ENCODE measurements at places on chromosomes 5 and 9.

DNA sequence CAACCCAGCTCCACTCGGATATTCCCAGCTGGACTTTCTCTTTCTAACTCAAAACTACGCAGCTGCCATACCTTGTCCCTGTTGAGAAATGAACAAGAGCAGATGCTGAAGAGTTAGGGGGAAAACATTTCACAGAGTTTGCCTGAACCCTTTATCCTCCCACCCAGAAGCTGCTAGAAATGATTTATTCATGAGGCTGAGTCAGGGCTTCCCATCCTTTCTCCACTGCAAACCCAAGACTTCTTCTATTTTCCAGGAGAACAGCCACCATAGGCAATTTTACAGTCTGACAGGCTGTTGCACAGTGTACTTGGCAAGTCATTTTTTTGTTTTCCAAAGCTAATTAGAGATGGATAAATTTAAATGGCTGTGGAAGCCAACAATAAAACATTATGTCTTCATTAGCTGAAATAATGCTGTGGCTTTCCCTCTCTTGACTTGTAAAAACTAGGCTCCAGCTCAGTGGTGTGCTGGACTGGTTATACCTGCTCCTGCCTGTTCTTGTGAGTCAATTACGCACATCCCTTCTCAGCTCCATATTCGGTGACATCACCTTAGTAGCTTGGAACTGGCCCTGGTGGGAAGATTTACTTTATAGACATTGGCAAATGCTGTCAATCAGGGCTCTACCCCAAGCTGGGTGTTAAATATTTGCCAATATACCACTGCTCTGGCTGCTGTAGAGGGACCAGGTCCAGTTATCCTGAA, 71.9 kb downstream of the KIF4B start:
- H3K4me3 ChIP-seq = no peak overlapping the region
- H3K27ac ChIP-seq = no peak overlapping the region
- DNase-seq = no peak
- H3K4me1 ChIP-seq = no peaks in the 10 kb centered on the region

GRCh38 chr9:88605512-88606362, 70.8 kb downstream of the NXNL2 start:
- H3K4me3 ChIP-seq = no peak overlapping the region
- DNase-seq = no peak
- peaks cover 6% of the 10 kb centered on the region for H3K4me1 ChIP-seq
- H3K27me3 ChIP-seq = no peaks in the 10 kb centered on the region

GRCh38 chr5:97943036-97943435, 760.0 kb upstream of the RIOK2 start:
- DNase-seq = no peak
- no peaks in the 10 kb centered on the region for H3K27me3 ChIP-seq
- H3K4me1 ChIP-seq = no peaks in the 10 kb centered on the region
- H3K4me3 ChIP-seq = no peak overlapping the region

- H3K27ac ChIP-seq = no peak overlapping the region
- H3K4me3 ChIP-seq = no peak overlapping the region
- no peaks in the 10 kb centered on the region for H3K36me3 ChIP-seq
- no peaks in the 10 kb centered on the region for H3K4me1 ChIP-seq
- DNase-seq = no peak
- H3K27me3 ChIP-seq = no peaks in the 10 kb centered on the region
Observed at GRCh38 chr5:6788956-6789649, 75.9 kb downstream of the TENT4A start.

- H3K36me3 ChIP-seq = no peaks in the 10 kb centered on the region
- H3K4me3 ChIP-seq = no peak overlapping the region
- DNase-seq = no peak
- no peaks in the 10 kb centered on the region for H3K4me1 ChIP-seq
Observed at GRCh38 chr5:100827481-100827889, 75.6 kb downstream of the ST8SIA4 start.

GRCh38 chr5:90037646-90038045, 371.9 kb downstream of the CETN3 start:
- H3K36me3 ChIP-seq = no peaks in the 10 kb centered on the region
- H3K27ac ChIP-seq = no peak overlapping the region
- H3K27me3 ChIP-seq = no peaks in the 10 kb centered on the region
- no peak for DNase-seq
- H3K4me1 ChIP-seq = no peaks in the 10 kb centered on the region
- H3K4me3 ChIP-seq = no peak overlapping the region

DNA sequence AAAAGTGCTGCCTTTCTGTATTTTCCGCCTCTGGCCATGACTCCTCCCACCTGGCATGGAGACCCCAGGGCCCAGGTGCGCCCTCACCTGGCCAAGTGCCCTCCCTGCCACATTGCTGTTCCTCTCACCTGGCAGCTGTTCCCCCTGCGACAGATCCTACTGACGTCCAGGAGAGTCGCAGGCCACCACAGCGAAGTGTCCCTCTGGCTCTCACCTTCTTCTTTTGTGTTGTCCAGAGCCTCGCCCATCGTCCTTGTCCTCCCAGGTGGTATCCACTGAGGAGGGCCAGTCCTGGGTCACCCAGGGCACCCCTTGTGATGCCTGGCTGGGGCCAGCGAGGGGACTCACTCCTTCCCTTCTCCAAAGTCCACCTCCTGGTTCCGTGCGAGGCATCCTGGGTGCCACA, 2.6 kb downstream of the NKD2 start:
- H3K36me3 ChIP-seq = no peaks in the 10 kb centered on the region
- H3K4me3 ChIP-seq = no peak overlapping the region
- H3K4me1 ChIP-seq = no peaks in the 10 kb centered on the region
- H3K27ac ChIP-seq = no peak overlapping the region
- peak; percentile 78 for DNase-seq

DNA sequence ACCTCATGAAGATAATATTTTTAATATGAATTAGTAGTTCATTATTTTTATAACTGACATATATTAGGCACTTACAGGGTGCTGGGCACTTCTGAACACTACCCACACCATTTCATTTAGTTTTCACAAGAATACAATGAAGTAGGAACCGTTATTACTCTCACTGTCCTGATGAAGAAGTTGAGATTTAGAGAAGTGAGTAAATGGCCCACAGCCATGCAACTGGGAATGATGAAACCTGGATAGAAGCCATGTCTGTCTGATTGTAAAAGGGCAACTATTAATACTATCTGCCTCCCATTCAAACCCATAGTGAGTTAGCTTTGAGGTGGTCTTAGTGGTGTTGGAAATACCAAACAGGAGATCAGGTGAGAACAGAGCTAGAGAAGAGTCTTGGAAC, 29.6 kb upstream of the OTULINL start:
- H3K27ac ChIP-seq = no peak overlapping the region
- no peaks in the 10 kb centered on the region for H3K4me1 ChIP-seq
- H3K4me3 ChIP-seq = no peak overlapping the region
- no peaks in the 10 kb centered on the region for H3K36me3 ChIP-seq
- DNase-seq = no peak

DNA sequence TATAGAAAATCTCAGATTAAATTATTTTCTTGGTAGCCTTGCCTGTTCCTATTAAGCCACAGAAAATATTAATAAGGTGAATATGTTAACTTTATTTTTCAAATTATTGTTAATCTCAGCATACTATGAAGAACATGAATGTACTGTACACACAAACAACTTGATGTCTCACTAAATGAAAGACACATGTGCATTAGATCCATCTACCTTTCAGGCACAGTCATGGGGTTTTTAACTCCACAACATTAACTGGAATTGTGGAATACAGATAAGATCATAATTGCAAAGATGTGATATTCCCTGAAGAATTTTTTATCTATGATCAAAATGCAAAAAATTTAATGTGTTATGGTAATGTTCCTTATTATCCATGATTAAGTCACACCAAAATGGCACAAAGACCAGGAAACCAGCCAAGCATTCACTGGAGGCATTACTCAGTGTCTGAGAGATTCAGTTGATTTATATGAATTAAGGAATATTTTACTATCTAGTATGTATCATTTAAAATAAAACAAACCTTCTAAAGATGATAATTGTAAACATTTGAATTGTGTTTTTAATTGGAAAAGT, 150.0 kb upstream of the VCAN start:
- no peak overlapping the region for H3K4me3 ChIP-seq
- H3K4me1 ChIP-seq = peaks cover 6% of the 10 kb centered on the region
- H3K27ac ChIP-seq = peak overlapping the region; percentile 76

DNA sequence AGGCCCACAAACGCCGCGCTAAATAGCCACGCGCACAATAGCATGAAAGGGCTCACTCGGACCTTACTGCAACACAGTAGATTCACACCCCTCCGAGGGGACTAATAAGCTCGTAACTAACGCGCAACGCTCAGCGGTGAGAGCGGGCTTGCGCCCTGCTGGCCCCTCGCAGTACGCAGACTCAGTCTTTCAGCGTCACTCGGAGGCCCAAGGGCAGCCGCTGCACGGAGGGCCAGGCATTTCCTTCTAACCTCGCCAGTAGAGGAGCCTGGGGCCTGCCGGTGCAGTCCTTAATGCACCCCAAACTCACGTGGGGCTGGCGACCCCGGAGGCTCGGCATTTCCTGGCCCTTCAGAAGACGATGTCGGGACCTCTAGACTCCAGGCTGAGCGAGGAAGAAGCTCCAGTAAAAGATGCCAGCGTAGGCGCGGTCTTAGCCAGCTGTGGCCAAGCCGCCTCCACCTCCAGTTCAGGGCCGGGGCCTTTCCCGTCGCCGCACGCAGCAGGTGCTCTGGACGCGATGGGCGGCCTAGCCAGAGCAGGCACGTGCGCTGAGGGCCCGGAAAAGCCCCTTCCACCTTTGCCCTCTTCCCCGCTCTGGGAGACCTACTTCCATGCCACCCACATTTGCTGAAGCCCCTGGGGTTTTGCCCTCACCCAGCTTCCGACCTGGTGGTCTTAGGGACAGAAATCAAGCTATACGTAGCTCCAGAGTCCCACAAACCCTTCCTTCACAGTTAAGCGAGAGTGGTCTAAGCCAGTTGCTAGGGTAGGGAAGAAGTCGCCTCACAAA, 38.3 kb upstream of the TIFAB start:
- no peaks in the 10 kb centered on the region for H3K27me3 ChIP-seq
- no peaks in the 10 kb centered on the region for H3K36me3 ChIP-seq
- peaks cover 5% of the 10 kb centered on the region for H3K4me1 ChIP-seq
- no peak overlapping the region for H3K4me3 ChIP-seq

GRCh38 chr9:78973907-78974306, 597.9 kb upstream of the TLE4 start:
- no peak overlapping the region for H3K27ac ChIP-seq
- no peaks in the 10 kb centered on the region for H3K4me1 ChIP-seq
- H3K36me3 ChIP-seq = no peaks in the 10 kb centered on the region
- no peak overlapping the region for H3K4me3 ChIP-seq
- no peak for DNase-seq
- no peaks in the 10 kb centered on the region for H3K27me3 ChIP-seq

DNA sequence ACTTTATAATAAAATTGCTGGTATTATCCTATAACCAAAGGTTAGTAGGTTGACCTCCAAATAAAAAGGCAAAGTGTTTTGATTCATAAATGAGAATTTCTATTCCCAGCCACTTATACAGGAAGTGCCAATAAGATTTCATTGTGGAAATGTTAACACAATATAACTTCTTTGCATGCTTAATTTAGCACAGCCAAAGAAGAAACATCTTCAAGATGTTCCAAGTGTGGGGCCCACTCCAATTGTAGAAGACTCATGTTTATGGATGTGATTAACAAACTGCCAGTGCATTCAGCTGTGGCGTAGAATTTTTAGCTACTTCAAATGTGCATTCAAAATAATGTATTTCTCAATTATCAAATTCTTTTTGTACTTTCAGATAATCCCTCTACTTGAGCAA, 402.3 kb downstream of the DEPDC1B start:
- H3K4me1 ChIP-seq = 0 out of 2 replicates have a peak, but pooled peaks cover 7% of the 10 kb centered on the region
- H3K27me3 ChIP-seq = no peaks in the 10 kb centered on the region
- no peak for DNase-seq
- no peak overlapping the region for H3K4me3 ChIP-seq

DNA sequence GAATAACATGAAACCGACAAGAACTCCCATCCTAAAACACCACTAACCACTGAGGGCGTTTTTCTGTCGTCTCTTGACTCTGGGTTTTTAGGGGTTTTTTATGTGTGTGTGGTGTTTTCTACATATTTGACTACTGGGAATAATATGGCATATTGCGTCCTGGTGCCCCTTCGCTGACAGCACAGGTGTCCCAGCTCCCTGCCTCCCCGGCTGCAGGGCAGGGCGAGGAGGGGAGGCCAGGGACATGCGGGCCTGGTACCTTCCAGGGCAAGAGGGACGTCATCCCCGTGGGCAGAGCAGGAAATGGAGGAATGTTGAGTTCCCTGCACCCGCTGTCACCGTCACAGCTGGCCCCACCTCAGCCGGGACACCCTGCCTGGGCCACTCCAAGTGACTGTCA, 34.8 kb downstream of the VAV2 start:
- no peak for DNase-seq
- no peaks in the 10 kb centered on the region for H3K36me3 ChIP-seq
- no peak overlapping the region for H3K27ac ChIP-seq
- peaks cover 58% of the 10 kb centered on the region for H3K4me1 ChIP-seq
- no peak overlapping the region for H3K4me3 ChIP-seq

GRCh38 chr5:169410996-169411783, 110.3 kb upstream of the SLIT3 start:
- H3K36me3 ChIP-seq = no peaks in the 10 kb centered on the region
- H3K27me3 ChIP-seq = no peaks in the 10 kb centered on the region
- H3K27ac ChIP-seq = peak overlapping the region; percentile 95
- H3K4me3 ChIP-seq = no peak overlapping the region

DNA sequence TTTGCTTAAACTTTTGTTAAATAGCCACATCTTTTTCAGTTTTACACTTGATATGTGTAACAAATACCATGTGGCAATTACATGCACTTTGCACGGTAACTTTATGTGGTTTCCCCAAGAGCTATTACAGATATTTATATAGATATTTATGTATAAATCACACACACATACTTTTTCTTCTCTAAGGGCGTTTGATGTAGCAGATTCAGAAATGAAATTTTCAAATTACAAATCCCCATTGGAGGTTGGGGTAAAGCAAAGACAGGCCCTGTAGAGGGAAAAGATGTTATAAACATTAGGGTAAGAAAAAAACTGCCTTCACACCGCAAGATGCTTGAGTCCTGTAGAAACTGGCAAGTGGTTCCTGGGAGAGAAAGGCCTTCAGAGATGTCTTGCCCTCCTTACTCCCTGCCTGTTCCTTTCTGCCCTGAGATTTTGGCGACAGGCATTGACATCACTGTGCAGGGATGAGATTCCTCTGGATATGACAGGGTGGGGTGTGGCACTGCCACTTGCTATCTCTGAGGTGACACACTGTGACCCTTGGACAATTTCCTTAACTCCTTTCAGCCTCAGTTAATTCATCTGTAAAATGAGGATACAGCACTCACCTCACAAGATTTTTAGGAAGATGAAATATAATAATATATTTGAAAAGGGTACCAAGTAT, 177.9 kb upstream of the TUT7 start:
- peaks cover 11% of the 10 kb centered on the region for H3K4me1 ChIP-seq
- H3K27me3 ChIP-seq = no peaks in the 10 kb centered on the region
- no peak overlapping the region for H3K4me3 ChIP-seq
- DNase-seq = no peak
- H3K36me3 ChIP-seq = no peaks in the 10 kb centered on the region

GRCh38 chr5:158026304-158027031, 167.5 kb upstream of the CLINT1 start:
- H3K36me3 ChIP-seq = no peaks in the 10 kb centered on the region
- H3K27ac ChIP-seq = no peak overlapping the region
